ENCODE measurements at places on chromosomes 11 and 22. TPM values are rescaled to one million over a fixed set of nuclear protein-coding genes. Genes with fewer than 3 reads are reported as not detected.

NLRP6 gene
- 25.9 TPM for polyA plus RNA-seq

DNA sequence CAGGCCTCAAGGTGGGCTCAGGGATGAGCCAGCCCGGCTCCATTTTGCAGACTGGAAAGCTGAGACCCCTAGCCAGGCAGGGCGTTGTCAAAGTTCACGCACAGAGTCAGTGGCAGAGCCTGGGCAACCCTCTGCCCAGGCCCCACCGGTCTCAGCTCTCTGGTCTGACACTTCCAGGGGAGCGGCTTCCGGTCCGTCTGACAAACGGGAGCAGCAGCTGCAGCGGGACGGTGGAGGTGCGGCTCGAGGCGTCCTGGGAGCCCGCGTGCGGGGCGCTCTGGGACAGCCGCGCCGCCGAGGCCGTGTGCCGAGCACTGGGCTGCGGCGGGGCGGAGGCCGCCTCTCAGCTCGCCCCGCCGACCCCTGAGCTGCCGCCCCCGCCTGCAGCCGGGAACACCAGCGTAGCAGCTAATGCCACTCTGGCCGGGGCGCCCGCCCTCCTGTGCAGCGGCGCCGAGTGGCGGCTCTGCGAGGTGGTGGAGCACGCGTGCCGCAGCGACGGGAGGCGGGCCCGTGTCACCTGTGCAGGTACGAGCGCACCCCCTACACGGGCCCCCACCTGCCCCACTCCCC is 36.0 kb downstream of the CD6 start:
- no peak for DNase-seq

DNA sequence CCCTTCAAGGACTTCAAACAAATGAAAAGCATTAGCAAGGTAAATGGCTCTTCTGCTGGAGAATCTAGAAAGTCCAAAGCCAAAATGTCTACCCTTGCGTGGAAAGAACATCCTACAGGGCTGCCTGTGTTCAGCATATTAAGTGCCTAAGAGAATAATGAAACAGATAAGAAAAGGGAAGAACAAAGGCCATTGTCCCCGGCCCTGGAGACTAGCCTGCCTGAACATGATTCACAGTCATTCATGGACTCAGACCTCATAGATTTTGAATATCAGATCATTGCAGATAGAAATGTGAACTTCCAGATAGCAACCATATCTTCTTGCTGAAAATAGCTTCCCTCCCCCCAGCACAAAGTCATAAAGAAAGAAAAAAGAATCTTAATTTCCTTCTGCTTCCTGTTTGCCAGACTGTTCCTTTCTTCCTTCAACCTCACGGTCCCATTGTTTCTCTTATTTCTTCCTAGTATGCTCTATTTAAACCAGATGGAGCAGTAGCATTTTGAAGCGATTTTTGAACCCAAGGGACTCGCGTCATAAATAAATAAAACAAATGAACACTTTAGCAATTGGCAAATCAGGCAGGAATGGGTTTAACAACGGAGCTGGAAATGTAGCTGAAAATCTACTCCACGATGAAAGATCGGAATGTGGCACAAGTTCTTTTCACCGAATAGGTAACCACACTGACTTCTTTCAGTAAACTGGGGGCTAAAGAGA is 408.2 kb upstream of the CCDC90B start:
- no peak for DNase-seq

ADAMTS8 gene
- not detected for polyA plus RNA-seq

- DNase-seq, result no peak
These were observed 48.9 kb upstream of the KIRREL3 start for GRCh38 chr11:127049486-127049885.

GRCh38 chr11:19711911-19712280 is 741 bp upstream of the NAV2 start:
- DNase-seq, result no peak

DNA sequence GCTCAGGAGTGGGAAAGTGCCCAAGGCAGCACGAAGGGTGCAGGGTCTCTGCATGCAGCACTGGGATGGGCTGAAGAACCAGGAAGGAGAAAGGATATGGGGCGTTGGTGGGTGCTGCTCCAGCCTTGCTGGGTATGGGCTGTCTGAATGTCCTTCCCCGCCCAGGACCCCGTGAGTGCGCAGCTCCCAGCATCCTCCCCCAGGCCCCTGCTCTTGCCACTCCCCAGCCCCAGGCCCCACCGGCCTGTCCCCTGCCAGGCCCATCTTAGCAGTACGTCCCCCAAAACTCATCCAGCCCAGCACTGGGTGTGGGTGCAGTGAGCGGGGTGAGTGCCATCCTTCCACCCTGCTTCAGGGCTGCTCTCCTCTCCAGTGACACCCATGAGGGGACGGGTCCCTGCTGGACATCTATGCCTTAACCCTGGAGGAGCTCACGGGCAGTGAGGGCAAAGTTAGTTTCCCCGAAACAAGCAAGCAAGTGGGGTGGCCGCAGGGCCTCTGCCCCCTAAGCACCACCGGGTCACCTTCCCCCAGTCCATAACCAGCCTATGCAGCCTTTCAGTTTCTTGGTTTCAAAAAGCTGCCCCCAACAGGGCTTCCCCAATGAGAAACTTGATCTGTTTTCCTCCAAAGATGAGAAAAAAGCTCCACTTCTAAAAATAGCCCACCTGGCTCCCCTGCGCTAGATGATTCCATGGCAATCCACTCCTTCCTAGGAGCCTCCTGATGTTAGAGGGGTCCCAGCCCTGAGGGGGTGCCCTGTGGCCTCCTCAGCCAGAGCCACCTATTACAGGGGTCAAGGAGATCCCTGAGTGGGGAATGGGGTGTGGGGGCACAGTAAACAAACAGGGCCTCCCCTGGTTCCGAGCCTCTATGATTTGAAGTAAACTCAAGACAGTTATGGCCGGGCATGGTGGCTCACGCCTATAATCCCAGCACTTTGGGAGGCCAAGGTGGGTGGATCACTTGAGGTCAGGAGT is 103.8 kb downstream of the MORC2 start:
- DNase-seq, result no peak

LIMK2 gene
- polyA plus RNA-seq, result 7.4 TPM

ELF5 gene
- polyA plus RNA-seq, result not detected

NCR3LG1 gene
- 0.03 TPM for polyA plus RNA-seq

GRCh38 chr11:134346976-134347350 is 15.2 kb downstream of the GLB1L2 start:
- DNase-seq, result no peak

FAM83F gene
- polyA plus RNA-seq, result 0.01 TPM

KRTAP5-8 gene
- polyA plus RNA-seq, result not detected

DNA sequence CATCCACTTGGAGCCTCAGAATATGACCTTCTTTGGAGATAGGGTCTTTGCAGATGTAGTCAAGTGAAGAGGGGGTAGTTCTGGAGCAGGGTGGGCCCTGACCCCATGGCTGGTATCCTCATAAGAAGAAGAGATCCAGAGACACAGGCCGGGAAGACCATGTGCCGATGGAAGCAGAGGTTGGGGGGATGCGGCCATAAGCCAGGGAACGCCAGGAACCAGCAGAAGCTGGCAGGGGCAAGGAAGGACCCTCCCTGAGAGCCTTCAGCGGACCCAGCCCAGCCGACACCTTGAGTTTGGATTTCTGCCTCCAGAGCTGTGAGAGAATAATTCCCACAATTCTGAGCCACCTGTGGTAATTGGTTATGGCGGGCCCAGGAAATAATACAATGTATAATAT is 26.1 kb upstream of the SMIM38 start:
- DNase-seq, result no peak

TCN1 gene
- polyA plus RNA-seq, result not detected

DNA sequence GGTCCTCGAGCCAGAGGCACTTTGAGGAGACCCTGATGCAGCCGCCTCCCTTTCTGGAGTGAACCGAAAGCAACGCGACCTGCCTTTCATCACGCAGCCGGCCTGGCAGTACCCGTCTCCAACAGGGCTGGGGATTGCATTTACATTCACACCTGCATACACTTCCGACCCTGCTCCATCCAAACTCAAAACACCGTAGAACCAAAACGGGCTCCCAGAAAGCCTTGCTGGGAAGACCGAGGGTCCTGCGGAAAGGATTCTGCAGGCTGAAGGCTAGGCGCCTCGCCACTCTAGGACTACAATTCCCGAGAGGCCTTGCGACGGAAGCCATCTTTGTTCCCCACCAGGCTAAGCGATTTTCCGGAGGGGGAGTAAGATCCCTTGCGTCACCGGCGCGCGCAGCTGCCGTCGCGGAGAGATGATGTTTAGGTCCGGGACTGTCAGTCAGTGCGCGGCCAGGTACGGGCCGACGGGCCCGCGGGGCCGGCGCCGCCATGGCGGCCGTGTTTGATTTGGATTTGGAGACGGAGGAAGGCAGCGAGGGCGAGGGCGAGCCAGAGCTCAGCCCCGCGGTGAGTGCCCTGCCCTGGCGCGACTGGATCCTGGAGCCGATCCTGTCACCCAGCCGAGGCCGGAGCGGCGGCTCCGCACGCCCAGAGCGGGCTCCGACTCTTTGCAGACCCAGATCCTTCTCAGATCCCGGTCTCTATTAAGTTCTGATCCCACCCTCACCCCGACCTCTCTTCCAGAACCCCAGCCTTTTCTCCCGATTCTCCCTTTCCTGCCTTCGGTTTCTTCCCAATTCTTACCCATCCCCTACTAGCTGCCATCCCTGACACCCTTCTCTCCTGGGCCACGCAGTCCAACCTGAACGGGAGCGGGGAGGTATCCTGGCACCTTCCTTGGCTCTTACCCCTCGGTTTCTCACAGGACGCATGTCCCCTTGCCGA is at the start of gene RPS6KB2:
TSS of gene RPS6KB2 (plus strand) at position 443 of the 950 bp plus-strand sequence. CDS start at position 495, 52 bp downstream.
- peak; percentile 97 for DNase-seq

DNA sequence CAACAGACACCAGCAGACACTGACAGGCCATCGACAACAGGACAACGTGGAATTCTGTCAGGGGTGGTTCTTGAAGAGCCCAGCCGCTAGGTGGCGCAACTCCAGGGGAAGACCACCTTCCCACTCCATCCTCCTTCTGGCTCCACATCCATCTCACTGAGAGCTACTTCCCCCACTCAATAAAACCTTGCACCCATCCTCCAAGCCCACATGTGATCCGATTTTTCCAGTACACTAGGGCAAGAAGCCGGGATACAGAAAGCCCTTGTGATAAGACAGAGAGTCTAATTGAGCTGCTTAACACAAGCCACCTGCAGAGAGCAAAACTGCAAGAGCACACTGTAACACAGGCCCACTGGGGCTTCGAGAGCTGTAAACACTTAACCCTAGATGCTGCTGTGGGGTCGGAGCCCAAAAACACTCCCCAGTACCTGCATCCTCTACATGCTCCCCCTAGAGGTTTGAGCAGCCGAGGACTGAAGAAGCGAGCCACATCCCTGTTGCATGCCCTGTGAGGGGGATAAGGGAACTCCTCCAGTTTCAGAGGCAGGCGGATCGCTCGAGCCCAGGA is 11.5 kb upstream of the RAB39A start:
- DNase-seq, result no peak

ARHGAP8 gene
- polyA plus RNA-seq, result 0.19 TPM

GRCh38 chr11:85718991-85719807 is 33.2 kb upstream of the CCDC89 start:
- DNase-seq, result no peak

SAA1 gene
- polyA plus RNA-seq, result not detected

SYT13 gene
- polyA plus RNA-seq, result not detected

MPPED1 gene
- polyA plus RNA-seq, result not detected

DNA sequence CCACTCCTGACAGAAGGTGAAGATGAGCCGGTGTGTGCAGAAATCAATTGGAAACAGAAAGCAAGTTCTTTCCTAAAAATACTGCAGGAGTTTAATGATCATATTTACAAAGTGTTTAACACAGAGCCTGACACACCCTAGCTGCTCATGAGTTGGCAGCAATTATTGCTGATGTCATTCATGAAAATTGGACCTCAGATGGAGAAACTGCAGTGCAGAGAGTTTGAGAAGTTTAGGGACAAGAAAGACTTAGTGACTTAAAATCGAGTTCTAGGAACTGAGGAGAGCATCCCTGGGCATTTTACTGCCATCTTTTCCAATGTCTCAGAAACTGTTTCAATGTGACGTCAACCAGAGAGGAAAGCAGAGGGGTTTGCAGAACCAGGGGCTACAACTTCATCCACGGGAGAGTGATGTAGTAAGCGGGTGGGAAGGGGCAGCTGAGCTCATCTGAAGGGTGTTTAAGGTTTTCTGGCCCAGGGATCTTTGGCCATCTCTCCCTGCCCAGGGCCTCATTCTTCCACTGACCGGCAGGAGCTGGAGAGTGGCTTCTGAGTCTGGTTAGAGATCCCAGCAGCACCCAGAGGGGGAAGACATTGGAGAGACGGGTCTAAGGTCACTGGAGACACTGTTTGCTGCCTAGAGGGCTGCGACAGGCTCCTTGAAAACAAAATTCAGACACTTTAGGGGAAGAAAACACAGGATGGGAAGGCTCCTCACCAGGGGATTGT is 21.1 kb upstream of the IGLL5 start:
- DNase-seq, result no peak

- no peak for DNase-seq
These were observed 1.1 kb upstream of the TTLL8 start for GRCh38 chr22:50058906-50059880.

CCDC15 gene
- polyA plus RNA-seq, result 1.5 TPM

GRCh38 chr11:2684581-2684980 is 15.2 kb downstream of the KCNQ1OT1 start:
- no peak for DNase-seq

DNA sequence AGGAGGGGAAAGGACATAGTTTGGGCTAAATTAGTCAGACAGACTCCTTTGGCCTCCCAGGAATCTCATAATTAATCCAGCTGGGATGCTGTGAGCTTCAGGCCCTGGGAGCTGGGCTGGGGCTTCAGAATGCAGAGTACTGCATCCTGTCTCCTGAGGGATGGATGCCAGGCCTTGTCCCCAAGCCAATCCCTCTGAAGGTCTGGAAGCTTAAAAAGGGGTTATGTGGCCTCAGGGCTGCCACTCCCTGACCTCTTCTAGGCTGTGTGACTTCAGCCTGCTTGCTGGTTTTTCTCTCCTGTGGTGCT is 6.9 kb upstream of the LRRC32 start:
- no peak for DNase-seq

DNA sequence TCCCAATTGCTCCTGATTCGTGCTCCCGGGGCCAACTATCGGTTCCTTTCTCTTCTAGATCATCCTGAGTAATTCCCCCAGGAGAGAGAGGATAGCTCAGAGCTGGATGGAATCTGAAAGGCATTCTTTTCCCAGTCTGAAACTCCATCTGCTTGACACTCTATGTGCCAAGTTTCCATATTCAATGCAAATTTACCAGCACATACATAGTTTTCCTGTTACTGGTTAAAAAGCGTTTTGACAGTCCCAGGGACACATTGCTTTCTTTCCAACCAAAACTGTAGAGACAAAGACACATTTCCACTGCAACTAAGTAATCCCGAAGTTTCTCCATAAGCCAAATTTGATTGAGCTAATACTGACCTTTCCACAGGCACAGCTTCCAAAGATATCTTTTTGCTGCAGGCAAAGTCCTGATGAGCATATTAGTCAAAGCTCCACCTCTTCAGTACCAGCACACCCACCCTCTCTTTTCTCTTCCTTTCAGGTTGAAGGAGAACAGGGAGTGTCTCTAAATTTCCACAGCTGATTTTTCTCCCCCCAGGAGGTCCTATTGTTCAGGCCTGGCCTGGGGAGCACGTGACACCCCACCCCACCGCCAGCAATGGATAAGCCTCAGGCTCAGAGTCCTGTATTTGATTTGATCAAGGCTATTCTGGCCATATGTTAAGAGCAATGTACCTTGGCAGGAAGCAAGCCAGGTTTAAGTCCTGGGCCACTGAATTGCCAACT is 9.7 kb upstream of the ANKK1 start:
- DNase-seq, result no peak

GRCh38 chr22:28711820-28712777 is 29.5 kb downstream of the CHEK2 start:
- no peak for DNase-seq

GRCh38 chr11:58059007-58059350 is 28.2 kb downstream of the OR6Q1 start:
- no peak for DNase-seq

GRCh38 chr11:60955571-60955970 is 3.6 kb upstream of the SLC15A3 start:
- DNase-seq, result peak; percentile 22
